ENCODE measurements at places on chromosomes 7 and 10.

DNA sequence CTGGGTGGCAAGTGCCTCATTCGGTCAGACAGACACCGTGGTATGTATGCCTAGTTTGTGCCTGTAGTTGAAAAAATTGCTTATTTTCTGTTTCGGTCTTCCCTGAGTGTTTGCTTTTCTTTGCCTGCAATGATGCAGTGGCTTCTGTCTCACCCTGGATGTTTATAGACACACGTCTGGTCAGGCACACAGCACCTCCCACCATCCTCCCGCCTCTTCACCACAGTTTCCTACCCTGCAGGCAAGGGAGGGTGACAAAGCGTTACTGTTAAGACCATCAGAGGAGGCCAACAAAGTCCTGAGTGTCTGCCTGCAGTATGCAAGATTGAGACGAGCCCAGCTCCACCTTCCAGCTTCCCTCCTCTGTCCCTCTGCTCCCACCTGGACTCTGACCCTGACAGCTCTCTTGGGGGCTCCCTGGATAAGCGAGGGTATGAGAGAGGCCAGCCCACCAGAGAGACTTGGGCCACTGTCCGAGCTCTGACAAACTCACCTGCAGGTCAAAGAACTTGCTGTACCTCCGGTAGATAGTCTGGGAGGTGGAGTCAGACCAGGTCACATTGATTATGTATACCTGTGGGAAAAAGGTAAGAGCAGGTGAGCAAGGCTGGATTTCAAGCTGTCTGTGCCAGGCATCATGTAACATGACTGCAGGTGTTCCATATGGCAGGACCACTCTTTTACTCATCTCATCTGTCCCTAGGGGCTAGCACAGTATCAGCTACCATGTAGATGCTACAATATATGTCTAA, 54.4 kb downstream of the SH3PXD2A start:
- peak; percentile 33 for DNase-seq

- no peak for DNase-seq
Measured at GRCh38 chr7:13639396-13639795, 350.1 kb downstream of the ETV1 start.

DNA sequence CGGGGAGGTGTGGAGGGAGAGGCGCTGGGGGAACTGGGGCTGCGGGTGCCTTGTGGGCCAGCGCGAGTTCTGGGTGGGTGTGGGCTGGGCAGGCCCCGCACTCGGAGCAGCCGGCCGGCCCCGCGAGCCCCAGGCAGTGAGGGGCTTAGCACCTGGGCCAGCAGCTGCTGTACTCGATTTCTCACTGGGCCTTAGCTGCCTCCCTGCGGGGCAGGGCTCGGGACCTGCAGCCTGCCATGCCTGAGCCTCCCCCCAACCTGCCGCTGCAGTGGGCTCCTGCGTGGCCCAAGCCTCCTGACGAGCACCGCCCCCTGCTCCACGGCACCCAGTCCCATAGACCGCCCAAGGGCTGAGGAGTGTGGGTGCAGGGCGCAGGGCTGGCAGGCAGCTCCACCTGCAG, 116.3 kb downstream of the CFTR start:
- DNase-seq = no peak

DNA sequence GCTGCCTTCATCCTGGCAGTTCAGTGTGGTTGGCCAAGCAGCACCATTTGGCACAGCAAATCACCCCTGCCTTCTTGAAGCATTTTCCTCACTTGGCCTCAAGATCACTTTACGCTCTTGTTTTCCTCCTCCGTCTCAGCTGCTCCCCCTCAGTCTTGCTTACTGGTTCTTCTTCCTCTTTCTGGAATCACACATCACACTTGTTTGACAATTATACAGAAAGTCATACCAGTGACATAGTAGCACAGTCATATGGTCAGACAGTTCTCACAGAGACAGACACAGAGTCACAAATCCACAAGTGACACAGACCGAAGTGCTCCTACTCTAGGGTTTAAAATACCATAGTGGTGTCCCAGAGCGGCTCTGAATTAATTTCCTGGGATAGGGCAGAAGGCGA, 43.8 kb upstream of the ARL4A start:
- DNase-seq = no peak

- no peak for DNase-seq
Measured at GRCh38 chr7:28778786-28779185, 179.3 kb downstream of the TRIL start.

GRCh38 chr10:9845075-9845474, 1172.6 kb upstream of the CELF2 start:
- DNase-seq = no peak

- no peak for DNase-seq
Measured at GRCh38 chr10:44733501-44734488, 177.3 kb upstream of the TMEM72 start.

GRCh38 chr7:1530946-1531262, 402 bp downstream of the MAFK start:
- no peak for DNase-seq

GRCh38 chr7:8236780-8237407, 25.1 kb downstream of the ICA1 start:
- DNase-seq = no peak

GRCh38 chr10:128875030-128875744, 591.9 kb upstream of the MGMT start:
- DNase-seq = no peak

DNA sequence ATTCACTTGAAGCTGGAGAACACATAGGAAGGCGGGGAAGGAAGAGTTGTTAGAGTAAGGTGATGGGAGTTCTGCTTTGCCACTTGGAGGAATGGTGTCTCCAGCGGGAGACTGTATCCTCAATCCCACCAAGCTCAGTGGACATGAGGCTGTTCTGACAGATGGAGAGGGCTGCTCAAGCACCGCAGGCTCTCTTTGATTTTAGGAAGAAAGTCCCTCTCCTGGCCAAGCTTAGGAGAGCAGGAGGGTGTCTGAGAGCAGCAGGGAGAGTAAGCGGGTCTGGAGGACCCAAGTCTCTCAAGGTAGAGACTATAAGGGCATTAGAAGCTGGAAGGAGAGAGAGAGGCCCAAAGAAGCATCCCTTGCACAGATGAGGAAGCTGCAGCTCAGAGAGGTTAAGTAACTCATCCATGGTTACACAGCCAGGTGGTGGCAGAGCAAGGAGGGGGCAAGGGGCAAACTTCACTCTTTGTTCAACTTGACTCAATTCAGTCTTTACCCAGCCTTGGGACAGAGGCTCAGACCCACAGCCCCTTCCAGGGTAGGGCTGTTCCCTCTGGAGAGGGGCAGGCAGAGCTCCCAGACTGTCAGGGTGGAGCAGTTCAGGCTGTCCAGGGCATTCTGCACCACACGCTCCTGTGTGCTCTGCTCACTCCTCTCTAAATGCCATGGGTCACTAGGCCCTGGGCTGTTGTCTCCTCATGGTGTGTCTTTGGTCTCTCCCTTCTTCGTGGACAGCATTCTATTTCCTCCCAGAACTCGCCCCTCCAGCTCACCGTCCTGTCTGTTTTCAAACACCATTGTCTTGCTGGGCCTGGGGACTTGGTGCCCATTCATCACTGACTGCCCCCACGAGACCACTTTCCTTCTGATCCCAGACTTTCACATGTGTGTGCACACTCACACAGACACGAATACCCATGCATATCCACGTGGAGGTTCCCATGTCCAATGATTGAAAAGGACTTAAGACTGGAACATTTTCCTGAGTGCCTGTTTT, 8.9 kb downstream of the CHAT start:
- no peak for DNase-seq

DNA sequence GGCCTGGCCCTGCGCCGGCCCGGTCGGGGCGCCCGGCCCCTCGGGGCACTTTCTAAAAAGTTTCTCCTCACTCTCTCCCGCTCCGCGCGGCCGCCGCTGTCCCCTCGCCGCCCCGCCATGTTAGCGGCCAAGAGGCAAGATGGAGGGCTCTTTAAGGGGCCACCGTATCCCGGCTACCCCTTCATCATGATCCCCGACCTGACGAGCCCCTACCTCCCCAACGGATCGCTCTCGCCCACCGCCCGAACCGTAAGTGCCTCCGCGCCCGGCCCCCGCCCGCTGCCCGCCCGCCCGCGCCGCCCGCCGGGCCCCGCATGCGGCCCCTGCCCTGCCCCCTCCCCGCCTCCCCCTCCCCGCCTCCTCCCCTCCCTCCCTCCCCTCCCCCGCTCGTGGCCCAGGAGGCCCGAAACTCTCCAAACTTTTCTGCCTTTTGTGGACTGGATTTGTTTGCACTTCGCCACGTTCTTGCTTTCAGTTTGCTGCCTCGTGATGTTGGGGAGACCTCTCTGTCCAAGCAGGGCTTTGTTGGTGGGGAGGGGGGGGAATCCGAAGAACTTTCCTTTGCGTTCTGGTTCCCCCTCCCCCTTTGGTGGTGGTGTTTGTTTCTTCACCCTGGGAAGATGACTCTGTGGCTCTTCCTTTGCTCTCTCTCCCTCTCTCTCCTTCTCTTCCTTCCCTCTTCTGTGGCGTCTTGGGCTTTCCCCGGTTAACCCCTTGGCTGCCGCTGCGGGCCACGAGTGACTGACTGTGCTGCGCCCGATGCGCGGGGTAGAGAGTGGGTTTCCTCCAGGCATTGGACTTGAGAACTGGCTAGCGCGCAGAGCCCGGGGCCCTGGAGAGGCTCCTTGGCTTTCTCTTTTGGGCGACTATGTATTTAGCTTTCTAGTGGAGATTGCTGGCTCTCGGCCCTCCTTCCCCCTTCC, 1.6 kb downstream of the TCF7L2 start:
- peak; percentile 15 for DNase-seq

- no peak for DNase-seq
Measured at GRCh38 chr10:27345455-27345920, 104.9 kb upstream of the ACBD5 start.

GRCh38 chr10:11270135-11270857, 252.6 kb downstream of the CELF2 start:
- peak; percentile 61 for DNase-seq

DNA sequence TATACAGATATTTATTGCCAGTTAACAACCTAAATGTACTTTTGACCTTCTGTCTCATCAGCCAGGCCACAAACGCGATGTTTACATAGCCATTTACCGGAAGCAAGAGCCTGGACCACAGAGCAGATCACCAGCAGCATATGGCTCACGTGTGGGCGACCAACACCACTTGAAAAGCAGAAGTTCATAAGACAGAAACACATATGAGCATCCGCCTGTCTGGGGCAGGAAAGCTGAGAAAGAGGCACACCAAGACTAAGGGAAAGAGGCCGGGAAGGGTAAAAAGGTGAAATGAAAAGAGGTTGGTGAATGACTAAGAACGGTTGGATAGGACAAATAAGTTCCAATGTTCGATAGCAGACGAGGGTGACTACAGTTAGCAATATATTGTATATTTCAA, 1.3 kb downstream of the ABCB1 start:
- peak; percentile 33 for DNase-seq

DNA sequence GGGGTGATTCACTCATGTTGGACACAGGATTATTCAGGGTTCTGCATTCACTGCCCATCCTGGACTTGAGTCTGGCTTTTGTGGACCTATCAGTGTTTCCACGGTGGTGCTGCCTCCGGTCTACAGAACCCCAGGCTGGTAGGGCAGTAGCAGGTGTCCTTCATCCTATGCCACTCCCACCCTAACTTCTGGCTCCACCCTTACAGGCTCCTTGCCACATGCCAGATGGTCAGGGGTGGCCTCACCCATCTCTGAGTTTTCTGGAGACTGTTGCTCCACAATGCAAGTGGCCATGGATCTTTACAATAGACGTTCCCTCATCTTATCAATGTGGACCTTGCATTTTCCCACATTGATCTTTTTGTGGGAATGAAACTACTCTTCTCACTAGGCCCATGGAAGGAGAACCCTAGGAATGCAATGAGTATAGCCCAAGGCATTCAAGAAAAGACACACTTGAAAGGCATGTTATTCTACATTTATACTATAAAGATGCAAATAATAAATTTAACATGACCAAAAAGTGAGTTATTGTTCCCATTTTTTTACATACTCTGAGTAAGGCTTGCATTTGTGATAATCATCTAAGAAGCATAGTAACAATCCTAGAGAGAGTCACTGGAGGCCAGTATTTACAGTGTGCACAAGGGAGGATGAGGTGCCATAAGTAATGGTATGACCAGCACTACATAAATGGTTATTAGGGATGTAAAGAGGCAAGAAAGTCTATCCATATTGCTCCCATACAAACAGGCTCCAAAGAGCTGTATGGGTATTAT, 57.4 kb upstream of the ADO start:
- no peak for DNase-seq

DNA sequence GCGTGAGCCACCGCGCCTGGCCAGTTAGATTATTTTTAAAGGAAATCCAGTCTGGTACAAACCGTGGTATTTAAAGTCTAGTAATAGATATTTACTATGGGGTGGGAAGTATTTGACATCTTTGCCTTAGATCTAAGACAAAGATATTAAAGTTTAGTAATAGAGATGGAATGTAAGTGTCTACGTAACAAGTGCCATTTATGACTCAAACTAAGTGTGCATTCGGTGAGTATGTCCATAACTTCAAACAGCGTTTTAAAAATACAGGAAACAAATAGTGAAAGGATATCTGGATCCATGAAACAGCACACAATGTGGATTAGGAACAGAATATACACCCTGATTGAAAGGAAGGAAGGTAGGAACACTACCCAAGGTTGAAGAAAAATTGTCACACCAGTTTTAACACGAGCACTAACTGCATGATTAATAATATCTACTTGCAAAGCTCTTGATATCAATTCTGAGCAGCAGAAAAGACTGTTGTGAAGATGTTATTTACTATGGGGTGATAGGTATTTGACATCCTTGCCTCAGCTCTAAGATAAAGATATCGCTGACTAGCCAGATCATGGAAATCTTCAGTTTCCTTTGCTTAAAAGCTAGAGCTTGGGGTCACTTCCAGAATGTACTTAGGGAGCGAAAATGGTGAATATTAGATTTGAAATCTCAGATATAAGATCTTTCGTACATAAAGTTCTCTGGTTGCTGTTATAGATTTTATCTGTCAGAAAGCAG, 48.7 kb downstream of the EPC1 start:
- DNase-seq = no peak

DNA sequence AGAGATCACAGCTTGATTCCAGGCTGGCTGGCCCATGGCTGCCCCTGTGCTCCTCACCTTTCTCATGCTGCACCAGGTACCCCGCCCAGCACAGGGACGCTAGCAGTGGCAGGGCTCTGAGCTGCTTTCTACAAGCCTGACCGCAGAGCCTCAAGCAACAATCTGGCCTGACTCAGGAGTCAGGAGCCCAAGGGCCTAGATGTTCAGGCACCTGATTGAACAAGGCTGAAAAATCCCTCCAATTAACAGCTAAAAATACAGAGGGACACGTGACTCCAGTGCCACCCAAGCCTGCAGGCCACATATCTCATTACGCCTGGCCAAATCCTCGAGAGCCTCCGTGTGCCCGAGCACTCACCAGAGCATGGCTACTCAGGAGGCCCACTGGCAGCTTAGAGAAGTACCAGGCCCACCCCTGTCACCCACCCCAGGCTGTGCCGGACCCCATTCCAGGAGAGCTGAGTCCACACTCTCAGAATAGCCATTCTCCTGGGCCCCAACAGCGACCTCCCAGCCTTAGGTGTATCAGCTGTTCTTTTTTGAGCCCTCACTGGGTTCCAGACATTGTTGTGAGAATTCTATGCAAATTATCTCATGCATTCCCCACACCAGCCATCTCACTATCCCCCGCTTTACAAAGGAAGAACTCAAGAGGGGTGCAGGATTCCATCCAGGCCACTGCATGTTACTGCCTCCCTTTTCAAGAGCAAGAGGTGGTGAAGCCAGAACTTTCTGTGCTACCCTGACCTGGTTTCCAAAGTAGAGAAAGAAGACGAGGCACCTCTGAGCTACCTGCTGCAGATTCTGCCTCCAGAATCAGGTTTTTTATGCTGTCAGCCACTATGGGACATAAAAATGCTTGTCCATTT, 98.3 kb downstream of the COL13A1 start:
- no peak for DNase-seq

GRCh38 chr10:59470570-59470969, 108.2 kb upstream of the FAM13C start:
- no peak for DNase-seq
